Activated B cell treated with CpG ODN at 0.5 μM for 24 hours (primary cell): ENCODE measurements at places on chromosomes 11 and 22.

- DNase-seq: peak; percentile 5
These were observed 77.9 kb downstream of the KCNQ1 start for GRCh38 chr11:2522631-2523255.

DNA sequence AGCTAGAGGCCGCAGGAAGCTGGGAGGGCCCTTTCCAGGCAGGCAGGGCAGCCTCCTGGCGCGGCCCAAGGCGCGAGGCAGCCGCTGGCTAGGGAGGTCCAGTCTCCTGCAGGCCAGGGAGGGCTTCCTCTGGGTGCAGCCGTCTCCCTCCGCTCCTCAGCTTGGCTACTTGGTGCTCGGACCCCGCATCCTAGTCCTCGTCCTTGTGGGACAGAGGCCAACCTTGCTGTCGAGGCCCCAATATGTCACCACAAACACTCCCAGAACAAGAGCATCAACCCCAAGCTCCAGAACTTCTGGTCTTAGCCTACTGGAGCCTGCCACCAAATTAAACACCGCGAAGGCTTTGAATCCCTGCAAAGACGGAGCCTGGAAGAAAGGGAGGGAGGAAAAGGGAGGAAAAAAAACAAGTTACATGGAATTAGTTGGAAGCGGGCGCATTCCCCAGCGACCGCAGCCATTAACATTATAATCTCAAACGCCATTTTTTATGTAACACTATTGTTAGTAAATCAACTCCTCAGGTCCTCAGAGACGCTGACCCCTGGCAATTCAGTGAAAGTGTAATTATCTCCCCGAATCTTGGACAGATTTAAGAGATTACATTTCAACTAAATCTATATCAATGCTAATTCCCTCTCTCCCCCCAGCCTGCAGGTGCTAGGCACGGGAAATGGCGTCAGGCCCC, 12.7 kb upstream of the PAX6 start:
- no peak for DNase-seq

GRCh38 chr11:8266246-8267241, 2.9 kb upstream of the LMO1 start:
- no peak for DNase-seq

DNA sequence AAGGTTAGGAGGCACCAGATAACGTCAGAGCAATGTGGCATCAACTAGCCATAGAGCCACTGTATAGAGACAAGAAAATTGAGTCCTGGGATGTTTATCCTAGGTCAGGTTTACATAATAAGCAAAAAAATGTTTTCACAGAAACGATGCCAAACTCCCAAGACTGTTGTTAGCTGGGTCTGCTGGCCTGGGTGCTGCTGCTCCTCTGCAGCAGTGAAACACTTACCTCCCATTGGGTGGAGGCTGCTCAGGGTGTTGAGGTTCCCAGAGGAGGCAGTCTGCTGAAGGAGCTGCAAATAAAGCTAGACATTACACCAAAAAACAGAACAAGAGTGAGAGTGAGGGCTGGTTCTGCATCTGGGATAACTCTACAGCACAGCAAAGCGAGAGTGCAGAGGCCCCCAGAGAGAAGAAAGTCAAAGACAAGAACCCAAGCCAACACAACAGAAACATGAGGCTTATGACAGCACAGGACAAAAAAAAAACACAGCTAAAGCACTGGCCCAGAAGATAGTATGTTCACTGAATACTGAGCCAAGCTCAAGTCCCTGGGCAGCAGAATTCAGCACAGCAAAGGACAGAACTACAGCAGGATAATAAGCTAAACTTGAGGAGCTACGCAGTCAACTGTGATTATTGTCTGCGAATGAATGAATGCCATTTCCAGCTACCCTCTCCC, 29.9 kb upstream of the RAPSN start:
- no peak for DNase-seq

GRCh38 chr22:35450824-35451569, 51.1 kb downstream of the MCM5 start:
- no peak for DNase-seq

DNA sequence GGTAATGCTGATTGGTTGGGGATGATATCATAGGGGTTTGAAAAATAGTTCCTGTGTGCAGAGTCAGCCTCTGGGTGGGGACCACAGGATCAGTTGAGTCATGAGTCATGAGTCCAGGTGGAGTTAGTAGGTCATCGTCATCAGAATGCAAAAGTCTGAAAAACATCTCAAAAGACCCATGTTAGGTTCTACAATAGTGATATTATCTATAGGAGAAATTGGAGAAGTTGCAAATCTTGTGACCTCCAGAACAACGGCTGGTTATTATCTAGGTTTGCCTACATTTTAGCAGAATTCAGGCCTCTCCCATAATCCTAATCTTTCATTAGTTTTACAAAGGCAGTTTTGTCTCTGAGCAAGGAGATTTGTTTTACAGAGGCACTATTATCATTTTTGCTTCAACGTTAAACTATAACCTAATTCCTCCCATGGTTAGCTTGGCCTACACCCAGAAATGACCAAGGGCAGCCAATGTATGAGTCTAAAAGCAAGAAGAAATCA, 38.9 kb downstream of the MS4A2 start:
- no peak for DNase-seq

DNA sequence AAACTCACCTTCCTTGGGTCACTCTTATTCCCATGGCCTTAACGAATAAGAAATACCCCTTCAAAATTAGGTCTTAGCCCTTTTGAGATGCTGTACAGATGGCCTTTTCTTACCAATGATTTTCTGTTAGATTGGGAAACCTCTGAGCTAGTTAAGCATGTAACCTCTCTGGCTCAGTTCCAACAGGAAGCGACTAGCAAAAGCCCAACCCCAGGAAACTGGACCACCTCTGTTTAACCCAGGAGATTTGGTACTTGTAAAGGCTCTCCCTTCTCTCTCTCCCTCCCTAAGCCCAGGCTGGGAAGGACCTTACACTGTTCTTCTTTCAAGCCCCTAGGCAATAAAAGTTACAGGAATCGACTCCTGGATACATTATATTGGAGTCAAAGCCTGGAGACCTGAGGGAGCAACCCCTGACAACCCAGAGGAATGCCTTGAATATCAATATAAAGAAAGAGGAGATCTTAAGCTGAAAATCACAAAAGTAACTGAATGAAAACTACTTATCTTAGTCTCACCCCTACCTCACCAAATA, 11.7 kb downstream of the APIP start:
- DNase-seq: no peak

GRCh38 chr22:20156611-20157429, 6.0 kb upstream of the CCDC188 start:
- DNase-seq: peak; percentile 88

DNA sequence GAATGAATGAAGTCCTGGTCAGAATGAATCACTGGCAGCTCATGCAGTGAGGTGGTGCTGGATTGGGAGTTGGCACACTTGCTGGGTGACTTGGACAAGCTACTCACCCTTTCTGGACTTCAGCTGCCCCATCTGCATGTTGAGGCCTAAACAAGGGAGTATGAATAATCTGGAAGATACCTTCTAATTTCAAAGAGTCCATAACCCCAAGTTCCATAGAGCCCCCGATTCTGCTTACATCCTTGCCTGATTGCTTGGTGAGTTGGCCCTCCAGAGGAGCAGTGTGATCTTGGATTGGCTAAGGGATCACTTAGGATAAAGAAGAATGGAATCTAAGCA, 18.3 kb upstream of the ACCSL start:
- no peak for DNase-seq
